ENCODE measurements at places on chromosomes 7 and 10. TPM values are rescaled to one million over a fixed set of nuclear protein-coding genes. Genes with fewer than 3 reads are reported as not detected.

GRCh38 chr7:152887778-152888177, 128.2 kb downstream of the ACTR3B start:
- DNase-seq: no peak

ARHGAP21 gene
- total RNA-seq: 62.1 TPM

GRCh38 chr7:21944616-21945453, 864 bp downstream of the CDCA7L start:
- DNase-seq: peak; percentile 41

DNA sequence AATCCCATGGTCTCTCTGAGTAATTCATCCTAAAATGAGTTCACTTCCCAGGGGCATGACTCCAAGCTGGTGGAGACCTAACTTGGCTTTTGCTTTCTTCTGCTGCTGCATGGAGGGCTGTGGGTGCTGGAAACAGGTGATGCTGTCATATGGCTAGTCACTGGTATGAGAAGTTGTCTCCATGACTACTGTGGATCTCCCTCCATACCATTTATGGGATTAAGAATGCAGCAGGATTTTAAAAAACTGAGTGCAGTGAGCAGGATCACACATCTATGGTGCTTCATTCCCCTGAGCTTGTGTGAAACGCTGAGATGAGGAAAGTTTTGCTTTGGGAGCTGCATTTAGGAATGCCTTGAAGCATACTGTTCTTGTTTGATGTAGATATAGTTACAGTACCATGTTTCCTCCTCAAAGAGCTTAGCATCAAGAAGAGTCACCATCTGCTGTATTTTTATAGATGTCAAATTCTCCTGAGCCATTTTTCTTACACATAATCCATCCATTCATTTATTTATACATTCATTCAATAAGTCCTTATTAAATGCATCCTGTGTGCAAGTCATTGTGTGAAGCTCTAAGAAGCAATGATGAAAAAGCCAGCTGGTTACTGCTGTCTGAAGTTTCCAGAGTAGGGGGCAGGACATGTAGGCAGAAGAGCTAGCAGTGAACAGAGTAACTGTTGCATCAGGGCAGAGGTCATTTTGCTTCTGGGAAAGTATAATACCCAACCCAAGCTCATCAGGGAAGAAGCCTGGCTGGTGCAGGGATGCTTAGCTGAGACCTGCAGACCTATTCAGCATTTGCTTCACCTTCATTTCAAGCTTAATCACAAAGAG, 534.8 kb downstream of the AUTS2 start:
- DNase-seq: no peak

GRCh38 chr10:74179111-74179710, 28.2 kb downstream of the ADK start:
- DNase-seq: peak; percentile 39

DNA sequence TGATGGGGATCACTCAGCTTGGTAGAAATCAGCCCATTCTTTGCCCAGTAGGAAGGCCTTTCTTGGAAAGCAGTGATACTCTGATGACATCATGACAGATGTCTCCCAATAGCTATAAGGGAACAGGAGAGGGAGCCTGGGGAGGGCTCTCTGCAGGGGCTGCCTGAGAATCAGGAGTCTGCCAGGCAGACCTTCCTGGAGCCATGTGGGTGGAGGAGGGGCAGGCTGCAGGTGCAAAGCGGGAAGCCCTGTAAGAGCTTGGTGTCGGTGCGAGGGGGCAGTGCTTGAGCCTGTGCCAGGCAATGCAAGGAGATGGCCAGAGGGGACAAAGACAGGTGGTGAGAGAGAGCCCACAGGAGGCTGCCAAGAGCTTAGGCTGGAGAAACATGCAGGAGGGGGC, 5.0 kb upstream of the TNS3 start:
- DNase-seq: no peak

- peak; percentile 47 for DNase-seq
Measured at GRCh38 chr7:92652536-92652935, 62.3 kb upstream of the FAM133B start.

DNA sequence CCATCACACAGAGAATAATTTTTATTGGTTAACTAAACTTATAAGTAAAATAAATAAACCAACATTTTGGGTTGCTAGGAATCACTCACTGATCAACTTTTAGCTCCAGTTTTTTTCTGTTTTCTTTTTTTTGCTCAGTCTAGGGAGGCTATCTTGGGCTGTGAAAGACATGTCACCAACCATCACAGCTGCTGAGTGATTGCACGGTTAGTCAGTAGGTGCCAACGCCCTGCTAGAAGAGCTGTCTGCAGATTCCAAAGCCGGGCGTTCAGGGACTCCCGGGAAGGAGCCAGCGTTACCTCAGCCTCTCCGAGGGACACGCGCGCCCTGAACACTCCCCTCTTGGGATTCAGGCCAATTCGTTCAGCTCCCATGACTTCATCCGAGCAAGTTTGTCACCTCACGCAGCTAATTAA, 604 bp upstream of the STAM start:
- DNase-seq: peak; percentile 90

FOXI2 gene
- not detected for total RNA-seq

GRCh38 chr7:157881048-157881771, 544.4 kb downstream of the DNAJB6 start:
- DNase-seq: no peak

GRCh38 chr7:103336761-103337160, 7.8 kb downstream of the DNAJC2 start:
- DNase-seq: no peak

- no peak for DNase-seq
Measured at GRCh38 chr10:1595726-1596125, 141.6 kb downstream of the ADARB2 start.

SLC16A9 gene
- total RNA-seq: 7.8 TPM

DNA sequence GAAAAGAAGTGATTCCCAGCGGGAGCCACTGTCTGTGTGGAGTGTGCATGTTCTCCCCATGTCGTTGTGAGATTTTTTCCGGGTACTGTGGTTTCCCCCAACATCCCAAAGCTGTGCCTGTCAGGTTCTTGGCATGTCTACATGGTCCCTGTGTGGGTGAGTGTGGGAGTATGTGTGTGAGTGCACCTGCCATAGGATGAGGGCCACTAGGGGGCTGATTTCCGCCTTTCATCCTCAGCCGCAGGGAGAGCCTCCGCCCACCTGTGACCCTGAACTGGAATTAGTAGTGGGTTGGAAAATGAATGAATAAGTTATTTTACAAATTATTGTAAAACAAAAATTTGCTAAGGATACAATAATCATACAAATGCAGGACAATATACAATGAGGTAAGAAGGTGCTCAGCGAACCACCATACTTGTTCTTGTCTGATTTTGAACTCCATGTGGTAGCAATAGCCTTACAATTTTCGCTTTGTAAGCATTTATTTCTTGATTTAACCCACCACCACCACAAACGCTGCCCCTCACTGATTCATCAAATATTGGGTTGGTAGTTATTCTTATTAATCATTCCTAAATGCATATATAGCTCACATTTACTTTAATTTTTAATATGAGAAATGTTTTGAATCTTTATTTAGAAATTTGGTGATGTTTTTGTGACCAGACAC, 641.2 kb upstream of the VSTM2A start:
- DNase-seq: no peak

- DNase-seq: peak; percentile 99
Measured at GRCh38 chr7:129958643-129959470, 6.1 kb upstream of the UBE2H start.

TMEM106B gene
- 39.5 TPM for total RNA-seq

All from bronchial epithelial cell (primary cell).